ENCODE measurements at places on chromosomes 5 and 9.
A peak's percentile ranks its signal among the peaks of the same experiment; 100 is the strongest.

- no peak for DNase-seq
These were observed 17.3 kb upstream of the FGF1 start for GRCh38 chr5:142703153-142703552.

DNA sequence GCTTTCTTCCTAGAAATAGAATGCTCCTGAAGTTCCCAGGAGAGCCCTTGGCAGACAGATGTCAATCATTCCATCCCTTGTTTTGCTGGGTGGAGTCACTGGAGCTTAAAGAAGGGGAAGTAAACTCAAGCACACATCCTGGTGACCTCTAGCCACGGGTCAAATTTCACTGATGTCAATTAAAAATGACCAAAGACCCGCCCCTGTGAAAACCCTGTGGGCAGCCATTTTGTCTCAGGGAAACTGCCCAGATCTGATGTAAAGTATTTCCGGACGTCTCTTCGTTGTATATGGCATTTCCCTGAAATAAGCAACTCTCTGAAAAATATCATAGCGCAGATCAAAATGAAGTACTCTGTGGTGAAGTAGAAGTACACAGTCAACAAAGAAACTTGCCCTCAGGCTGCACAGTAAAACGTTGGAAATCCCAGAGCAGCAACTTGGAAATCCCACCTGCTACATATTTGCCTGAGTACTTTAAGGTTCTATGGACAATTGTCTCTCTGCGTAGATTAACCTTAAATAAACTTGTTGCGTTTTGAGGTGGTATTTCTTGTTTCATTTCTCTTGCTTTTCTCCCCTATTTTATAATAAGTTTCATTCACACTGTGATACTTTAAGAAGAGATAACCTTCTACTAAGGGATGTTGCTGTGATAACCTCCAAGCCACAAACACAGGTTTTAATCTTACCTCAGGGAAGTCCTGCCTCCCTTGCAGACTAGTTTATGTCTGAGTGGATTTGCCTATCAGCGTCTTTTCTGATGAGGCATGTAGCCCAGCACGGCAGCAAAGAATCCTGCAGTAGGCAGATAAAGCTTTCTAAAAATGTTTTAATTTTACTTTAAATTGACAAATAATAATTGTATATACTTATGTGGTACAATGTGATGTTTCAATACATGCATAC, 60.9 kb upstream of the PIP5K1B start:
- DNase-seq = no peak

GRCh38 chr5:72487177-72487576, 20.0 kb downstream of the ZNF366 start:
- no peak for DNase-seq

DNA sequence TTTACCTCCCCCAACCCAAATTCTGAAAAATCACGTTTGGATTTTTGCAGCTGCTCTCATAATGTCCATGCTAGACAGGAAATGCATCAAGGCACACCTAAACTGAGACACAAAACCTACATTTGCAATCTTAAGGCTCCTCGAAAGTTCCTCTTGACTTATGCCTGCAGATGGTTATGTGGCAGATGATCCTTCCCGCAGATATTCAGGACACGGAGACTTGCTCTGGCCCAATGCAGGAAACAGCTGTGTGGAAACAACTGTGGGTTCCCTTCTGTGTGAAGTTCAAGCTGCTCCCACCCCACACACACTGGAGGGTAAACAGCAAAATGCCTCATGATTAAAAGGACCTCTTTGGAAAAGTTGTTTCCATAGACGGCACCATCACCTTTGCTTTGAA, 253.8 kb downstream of the EBF1 start:
- DNase-seq = no peak

DNA sequence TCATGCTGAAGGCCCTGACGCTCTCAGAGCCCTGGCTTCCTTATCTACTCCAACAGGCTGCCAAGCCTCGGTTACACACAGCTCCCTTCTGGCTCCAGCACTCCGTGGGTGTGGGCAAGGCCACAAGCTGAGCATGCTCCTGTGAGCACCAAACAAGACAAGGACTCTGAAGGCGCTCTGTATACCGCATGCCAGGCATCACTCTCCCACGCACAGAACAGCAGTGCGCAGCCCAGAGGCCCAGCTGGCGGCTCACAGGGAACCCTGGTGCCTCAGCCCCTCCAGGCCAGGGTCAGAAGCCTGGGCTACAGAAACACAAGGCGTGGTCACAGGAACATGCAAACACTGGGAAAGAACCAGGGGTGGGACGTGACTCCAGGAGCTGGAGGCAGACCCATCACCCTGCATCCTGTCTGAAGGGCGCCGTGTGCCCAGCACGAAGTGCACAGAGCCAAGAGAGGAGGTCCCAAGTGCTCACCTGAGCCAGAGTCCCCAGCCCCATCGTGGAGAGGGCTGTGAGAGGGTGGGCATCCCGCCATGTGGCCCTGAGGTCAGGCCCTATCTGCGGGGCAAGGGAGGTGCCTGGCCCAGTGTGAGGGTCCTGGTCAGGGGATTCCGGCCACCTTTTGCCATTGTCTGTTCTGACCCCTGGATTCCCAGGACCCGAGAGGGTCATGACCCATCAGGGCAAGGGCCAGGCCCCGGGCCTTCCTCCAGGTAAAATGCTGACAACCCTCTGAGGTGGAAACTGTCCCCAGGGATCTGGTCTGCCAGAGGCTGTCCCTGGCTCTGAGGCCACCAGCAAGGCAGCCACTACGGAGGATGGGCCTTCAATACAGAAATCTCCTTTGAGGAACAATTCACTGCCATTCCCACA, 54.7 kb downstream of the COL23A1 start:
- no peak for DNase-seq

DNA sequence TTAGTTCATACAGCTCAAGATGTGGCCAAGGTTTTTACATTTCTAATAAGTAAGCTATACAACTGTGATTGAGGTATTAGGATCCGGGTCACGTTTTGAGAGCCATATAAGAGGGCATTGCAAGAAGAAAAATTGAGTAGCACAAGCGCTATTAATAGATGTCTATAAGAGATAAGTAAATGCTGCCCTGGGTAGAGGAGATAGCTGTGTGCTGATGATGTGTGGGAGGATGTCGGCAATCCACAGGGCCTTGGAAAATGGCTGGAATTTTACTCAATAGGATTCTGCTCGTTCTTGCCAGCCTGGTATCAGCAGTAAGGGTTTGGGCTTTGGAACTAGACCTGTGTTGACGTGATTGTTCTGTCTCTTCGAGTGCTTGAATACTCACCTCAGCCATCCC, 41.6 kb downstream of the CSF1R start:
- no peak for DNase-seq

DNA sequence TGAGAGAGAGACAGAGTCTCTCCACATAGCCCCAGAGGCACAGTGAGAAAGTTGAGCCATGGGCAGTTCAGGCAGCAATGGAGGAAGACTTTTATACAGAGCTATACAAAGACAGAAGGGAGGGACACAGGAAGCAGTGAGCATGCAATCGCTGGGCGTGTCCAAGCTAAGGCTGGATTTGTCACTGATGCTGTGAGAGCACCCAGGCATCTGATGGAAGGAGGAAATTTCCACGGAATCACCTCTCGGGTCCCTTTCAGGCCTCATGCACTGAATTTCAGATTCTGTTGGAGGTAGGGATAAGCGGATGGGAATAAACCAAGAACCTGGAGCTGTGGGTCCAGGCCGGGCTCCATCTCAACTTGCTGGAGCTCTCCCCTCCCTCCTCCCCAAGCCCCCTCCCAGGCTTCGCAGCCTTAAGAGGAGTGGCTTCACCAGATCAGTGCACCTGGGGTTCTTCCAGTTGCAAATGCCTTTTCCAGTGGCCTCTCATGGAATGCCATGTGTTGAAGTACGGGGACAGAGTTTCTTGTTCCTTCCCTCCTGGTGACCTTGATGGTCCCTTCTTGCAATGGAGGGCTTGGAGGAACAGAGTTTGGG, 114.8 kb upstream of the ALDH1B1 start:
- DNase-seq = no peak

GRCh38 chr9:137220317-137221094, 1.5 kb downstream of the RNF208 start:
- no peak for DNase-seq

DNA sequence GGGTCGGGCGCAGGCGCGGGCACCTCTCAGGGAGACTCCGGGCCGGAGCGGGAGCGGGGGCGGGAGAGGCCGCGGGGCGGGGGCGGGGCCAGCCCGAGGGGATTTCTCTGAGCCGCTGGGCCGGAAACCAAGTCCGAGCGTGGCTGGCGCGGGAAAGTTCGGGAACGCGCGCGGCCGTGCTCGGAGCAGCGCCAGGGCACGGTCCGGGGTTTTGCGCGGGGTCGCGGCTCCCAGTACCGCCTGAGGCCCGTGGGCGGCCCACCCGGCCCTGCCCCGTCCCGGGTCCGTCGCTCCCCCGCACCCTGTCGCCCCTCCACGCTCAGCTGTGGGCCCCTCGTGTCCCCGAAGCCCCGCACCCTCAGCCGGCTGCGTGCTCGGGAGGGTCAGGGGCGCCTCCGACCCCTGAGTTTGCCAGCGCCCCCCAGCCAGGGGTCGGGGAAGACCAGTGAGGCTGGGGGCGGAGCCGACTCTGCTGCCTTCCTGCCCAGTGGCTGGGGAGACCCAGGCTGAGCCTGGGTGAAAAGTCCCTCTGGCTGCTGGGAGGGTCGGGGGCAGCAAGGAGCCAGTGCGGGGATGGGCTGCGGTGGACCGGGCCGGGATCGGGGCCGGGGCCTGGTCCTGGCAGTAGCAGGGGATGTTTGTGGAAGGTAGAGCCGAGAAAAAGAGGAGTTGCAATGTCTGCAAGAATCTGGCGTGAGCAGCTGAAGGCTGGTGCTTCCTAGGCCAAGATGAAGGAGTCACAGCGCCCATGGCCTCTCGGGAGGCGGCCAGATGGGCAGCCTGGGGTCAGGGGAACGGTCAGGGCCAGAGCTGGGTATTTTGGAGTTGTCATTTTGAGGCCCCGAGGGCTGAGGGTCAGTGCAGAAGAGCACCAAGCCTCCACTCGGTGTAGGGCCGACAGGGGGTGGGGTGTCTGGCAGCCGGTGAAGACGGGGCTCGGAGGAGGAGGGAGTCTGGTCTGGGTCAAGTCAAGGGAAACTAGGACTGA, 588 bp downstream of the TRAF2 start:
- DNase-seq = peak; percentile 90
